ENCODE measurements at places on chromosomes 3 and 15.

DNA sequence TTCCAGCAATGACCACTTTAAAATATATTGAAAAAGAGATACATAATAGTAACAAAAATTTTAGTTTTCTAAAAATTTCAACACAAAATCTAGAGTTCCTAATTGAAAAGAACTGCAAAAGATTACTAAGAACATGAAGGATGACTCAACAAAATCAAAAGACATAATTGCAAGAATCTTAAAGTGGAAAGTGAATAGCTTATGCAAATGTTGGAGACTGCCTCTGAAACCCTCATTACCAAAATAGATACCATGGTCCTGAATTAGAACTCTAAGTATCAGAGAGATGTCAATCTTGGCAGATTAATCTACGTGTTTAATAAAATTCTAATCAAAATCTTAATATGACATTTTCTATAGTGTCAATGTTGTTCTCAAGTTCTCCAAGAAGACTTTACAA, 60.7 kb upstream of the SGO1 start:
- no peak for DNase-seq

DNA sequence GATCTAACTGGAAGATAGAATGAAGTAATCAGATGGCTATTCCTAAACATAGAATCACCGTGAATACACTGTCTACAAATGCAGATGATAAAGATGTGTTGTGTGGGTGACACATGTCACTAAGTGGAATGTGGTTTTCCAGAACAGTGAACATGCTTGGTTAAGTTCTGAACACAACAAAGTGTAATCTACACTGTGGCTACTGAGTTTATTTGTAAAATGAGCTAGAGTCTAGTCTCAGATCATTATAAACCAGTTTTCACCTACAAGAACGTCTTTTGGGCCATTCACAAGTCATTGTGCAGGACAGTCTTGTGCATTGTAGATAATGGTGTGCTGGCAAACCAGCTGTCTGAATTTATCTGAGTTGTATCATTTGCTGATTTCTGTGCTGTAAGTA, 35.3 kb downstream of the OXNAD1 start:
- DNase-seq: no peak

GRCh38 chr15:100101426-100102089, 240.2 kb downstream of the ADAMTS17 start:
- DNase-seq: no peak

DNA sequence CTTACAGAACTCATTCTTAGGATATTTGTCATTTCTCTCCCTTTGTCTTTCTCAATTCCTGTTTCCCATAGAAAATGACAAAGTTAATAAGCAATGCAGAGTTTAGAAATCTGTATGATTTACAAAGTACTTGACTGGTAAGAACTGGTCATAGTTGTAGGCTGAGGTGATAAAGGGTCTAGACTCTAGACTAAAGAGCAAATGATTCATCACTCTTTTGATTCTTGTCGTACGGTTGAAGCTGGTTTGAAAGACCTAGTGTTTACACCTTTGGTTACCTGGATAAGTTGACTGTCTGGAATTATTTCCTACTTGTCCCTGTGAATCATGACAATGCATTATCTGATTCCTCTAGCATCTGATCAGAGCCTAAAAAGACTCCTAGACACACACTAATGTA, 58.9 kb upstream of the TP63 start:
- DNase-seq: no peak

- no peak for DNase-seq
Measured at GRCh38 chr15:63801910-63802309, 31.8 kb downstream of the HERC1 start.

DNA sequence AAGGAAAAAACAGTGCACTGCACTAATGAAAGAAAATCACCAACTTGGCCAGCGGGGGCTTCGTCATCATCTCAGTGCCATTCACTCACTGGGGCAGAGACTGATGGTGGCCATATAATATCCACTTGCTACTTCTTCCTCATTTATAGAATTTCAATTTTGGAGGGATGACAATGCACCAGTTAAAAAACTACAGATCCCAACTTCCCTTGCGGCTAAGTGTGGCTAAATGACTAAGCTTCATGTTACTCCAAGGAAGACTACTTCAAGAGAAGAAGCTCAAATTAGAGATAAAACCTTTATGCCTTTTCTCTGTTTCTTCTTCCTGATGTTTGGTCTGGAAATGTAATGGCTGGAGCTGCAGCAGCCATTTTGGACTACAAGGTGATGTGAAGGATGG, 38.8 kb downstream of the NGLY1 start:
- no peak for DNase-seq

DNA sequence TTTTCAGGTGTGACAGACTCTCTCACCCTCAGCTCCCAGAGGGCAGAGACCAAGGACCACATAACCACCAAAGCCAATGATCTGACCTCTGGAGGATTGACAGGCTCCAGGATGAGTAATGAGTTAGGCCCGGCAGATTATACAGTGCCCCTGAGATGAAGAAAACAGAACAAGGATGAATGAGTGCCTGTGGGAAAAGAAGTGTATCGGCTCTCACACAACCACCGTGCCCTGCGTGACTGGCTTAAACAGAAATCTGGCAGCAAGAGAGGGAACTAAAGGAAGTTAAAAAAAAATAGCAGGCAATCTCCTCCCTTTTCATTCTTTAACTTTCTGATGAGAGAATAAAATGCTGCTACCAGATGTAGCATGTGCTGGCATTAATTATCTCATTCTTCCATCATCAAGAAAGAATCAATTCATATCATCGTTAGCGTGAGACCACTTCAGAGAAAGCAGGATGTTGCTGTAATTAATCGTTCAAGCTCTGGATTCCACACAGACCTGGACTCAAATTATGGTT, 227.5 kb upstream of the COL8A1 start:
- no peak for DNase-seq

DNA sequence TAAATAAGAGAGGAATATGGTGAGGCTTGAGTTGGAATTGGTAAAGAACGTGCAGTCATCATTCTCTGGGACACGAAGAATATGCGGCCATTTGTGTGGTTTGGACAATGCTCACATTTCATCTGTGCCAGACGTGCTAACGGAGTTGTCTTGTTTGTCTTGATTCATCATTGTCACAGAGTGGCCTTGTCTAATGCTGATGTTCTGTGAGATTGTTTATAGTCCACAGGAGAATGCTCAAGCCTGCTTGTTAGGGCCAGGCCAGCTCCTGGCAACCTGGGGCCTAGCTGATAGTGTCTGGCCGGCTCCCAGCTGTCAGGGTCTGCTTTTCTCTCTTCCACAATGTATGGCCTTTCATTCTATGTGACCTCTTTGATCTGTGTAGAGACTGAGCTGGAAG, 384.7 kb downstream of the EDEM1 start:
- no peak for DNase-seq

- DNase-seq: no peak
Measured at GRCh38 chr3:33911525-33912322, 113.3 kb downstream of the PDCD6IP start.

DNA sequence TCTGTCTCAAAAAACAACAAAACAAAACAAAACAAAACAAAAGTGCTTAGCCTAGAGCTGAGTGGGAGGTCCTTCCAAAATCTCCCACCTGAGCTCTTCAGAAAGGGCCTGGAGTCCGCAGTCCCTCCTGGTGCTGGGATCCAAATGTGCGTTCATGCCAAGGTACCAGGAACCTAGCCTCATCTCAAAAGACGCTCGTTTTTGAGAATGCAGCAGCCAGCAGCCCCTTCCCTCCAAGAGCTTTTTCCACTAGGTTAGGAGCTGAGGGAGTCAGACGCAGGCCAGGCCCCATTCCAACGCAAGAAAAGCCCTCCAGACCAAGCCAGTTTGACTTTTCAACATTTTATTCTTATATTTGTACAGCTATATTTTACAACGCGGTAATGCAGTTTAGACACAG, 18.7 kb upstream of the RTP2 start:
- DNase-seq: no peak

GRCh38 chr3:51963951-51964451, 3.3 kb downstream of the PCBP4 start:
- DNase-seq: no peak

- DNase-seq: no peak
Measured at GRCh38 chr3:12343047-12343501, 54.2 kb downstream of the PPARG start.

DNA sequence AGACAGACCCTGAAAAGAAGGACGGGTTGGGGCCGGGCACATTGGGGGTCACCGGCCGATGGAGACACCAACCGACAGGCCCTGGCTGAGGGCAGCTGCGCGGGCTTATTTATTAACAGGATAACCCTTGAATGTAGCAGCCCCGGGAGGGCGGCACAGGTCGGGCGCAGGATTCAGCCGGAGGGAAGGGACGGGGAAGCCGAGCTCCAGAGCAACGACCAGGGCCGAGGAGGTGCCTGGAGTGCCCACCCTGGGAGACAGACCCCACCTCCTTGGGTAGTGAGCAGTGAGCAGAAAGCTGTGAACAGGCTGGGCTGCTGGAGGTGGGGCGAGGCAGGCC, 2.2 kb upstream of the LSMEM2 start:
- no peak for DNase-seq

GRCh38 chr3:167918686-167919085, 177.0 kb downstream of the GOLIM4 start:
- no peak for DNase-seq

DNA sequence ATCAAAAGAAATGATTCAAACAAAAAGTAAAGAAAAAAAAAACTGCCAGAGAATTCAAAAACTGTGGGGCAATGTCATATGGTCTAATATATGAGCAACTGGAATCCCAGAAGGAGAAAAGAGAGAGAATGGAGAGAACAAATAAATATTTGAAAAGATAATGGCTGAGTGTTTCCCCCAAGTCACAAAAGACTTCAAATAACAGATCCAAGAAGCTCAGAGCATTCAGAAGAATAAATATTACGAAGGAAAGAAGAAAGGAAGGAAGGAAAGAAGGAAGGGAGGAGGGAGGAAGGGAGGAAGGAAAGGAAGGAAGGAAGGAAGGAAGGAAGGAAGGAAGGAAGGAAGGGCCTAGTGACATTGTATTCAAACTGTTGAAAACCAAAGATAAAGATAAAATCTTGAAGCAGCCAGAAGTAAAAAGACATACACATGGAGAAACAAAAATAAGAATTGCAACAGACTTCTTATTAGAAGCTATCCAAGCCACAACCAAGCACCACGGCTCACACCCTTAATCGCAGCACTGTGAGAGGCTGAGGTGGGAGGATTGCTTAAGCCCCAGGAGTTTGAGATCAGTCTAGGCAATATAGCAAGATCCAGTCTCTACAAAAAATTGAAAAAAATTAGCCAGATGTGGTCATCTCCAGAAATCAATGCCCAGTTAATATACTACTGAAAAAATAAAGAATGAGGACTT, 118.9 kb upstream of the IGSF10 start:
- DNase-seq: no peak

GRCh38 chr3:129378949-129379348, 49.5 kb downstream of the EFCAB12 start:
- DNase-seq: no peak

GRCh38 chr3:187590861-187591576, 79.2 kb downstream of the SST start:
- DNase-seq: no peak

- DNase-seq: no peak
Measured at GRCh38 chr3:100399341-100400071, 1.4 kb downstream of the TOMM70 start.

DNA sequence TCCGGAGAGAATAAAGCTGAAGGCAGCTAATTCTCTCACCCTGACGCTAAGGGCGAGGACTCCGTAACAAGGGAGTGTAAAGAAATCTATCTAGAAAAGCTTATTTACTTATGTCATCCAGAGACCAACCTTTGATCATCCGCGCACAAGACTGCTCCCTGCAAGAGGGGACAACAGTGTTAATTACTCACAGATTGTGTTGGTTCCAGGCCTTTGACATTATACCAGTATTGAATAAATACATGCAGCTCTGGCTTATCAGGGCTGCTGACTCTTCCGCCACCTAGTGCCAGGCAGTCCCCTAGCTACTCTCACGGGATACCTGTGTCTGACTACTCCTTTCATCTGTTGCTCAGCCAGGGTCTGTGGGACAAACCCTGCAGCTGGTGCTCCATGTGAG, 211.7 kb downstream of the DTWD1 start:
- DNase-seq: no peak

- no peak for DNase-seq
Measured at GRCh38 chr3:129827765-129828164, 65.7 kb downstream of the TMCC1 start.

GRCh38 chr15:44173813-44174212, 21.3 kb downstream of the FRMD5 start:
- DNase-seq: no peak

- DNase-seq: no peak
Measured at GRCh38 chr15:72474466-72474911, 359 bp downstream of the ARIH1 start.

GRCh38 chr15:92460023-92460422, 66.3 kb downstream of the ST8SIA2 start:
- no peak for DNase-seq

DNA sequence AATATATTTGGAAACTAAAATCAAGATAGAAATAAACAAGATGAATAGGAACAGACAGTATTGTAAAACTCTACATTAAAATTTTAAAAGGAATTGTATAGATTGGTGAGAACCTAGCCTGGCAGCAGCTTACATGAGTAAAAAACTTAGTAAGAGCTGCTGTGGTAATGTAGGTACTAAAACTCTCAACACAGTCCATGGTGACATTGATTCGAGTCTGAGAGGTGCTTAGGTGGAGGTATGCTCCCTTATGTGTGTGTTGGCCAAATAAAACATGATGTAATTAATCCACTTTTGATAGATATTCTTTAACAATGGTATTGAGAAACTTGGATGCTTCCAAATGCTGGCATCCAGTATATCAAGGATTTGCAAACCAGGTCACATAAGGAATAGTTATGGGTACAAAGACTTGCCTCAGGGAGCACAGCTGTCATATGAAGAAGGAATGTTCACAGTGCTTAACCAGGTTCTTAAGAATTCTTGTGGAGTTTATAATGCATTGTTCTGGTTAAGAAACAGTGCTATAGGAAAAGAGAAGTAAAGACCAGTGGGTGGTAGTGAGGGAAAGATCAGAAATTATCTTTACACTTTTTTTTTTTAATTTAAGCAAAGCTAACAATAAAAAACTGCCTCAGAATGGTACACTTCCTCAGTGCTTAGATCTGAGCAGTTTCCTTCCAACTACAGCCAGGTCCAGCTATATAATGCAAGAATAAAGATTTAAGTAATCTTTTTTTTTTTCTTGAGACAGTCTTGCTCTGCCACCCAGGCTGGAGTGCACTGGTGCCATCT, 24.6 kb upstream of the IL20RB start:
- no peak for DNase-seq

DNA sequence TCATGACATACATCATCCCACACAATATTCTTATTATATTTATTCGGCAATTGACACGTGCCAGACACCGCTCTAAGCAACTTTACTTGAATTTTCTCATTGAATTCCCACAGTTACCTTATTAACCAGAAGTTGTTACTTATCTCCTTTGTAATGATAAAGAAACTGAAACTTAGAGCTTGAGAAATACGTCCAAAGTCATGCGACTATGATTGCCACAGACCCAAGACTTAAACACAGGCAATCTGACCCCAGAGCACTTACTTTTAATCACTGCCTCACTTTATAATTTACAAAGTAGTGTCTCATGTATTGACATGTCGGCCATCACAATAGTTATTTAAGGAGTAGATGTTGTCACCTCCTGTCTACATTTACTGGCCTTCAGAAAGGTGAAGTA, 64.7 kb downstream of the ATP13A4 start:
- no peak for DNase-seq

GRCh38 chr3:112572701-112573100, 10.9 kb downstream of the SLC35A5 start:
- no peak for DNase-seq
